ENCODE measurements at places on chromosomes 11 and 22.

DNA sequence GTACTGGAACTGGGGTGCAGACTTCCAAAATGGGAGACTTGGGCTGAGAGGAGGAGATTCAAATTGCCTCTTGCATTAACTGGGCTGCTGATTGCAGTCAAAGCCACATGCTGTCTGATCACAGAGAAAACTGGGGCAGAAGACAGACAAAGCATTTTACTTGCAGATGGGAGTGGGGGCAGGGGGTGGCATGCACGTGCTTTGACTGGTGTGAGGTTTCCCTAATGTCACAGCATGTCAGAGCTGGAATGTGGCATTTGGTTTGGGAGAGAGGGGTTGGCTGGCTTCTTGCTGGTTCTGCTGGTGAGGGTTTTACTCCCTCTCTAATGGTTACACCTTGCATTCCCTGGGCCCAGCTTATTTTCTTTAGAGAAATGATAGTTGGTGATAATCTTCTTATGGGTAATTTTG lies 2.9 kb downstream of the TUB start:
- no peak for DNase-seq

- DNase-seq = no peak
Observed at GRCh38 chr11:78022397-78023396, at the start of gene KCTD14. Gene KCTD14, minus strand, starts transcription at chr11:78023276. Its CDS starts 27 bp downstream, at chr11:78023249.

- DNase-seq = no peak
Observed at GRCh38 chr11:28697920-28698827, 590.0 kb downstream of the METTL15 start.

DNA sequence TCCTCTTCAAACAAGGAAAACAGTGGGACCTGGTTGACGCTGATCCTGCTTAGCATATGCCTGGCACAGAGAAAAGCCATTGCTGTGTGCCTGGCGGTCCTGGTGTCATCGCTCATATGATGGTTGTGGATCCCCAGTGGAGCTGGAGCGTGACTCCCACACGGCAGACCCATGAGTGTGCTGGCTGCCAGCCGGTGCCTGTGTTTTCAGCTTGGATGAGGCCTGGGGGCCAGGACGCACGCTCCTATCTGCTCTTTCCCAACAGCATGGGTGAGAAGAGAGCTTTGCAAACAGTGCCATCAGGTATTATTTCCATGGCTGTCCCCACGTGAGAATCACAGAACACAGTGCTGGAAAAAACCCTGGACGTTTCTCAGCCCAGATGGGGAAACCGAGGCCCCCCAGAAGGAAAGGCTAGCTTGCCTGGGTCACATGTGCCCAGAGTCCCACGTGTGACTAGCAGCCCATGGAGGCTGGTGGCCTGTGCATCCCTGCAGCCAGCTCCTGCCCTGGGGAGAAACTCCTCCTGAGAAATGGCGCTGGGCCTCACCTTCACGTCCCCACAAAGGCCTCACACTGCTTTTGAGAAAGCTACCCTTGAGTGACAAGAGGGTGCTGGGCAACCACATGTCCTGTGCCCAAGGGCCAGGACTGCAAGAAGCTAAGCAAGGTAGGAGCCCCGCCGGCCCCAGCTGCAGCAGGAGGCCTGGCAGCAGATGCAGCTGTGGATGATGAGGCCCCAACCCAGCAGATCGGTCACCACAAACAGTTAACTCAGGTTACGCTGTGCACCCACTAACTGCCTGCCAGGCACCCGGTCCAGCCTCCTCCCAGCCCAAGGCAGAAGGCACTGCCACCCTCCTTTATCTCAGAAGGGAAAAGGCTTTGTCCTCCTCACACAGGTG lies 4.2 kb downstream of the CDKN1C start:
- DNase-seq = no peak

- no peak for DNase-seq
Observed at GRCh38 chr11:64721359-64721699, 1.7 kb downstream of the NRXN2 start.

DNA sequence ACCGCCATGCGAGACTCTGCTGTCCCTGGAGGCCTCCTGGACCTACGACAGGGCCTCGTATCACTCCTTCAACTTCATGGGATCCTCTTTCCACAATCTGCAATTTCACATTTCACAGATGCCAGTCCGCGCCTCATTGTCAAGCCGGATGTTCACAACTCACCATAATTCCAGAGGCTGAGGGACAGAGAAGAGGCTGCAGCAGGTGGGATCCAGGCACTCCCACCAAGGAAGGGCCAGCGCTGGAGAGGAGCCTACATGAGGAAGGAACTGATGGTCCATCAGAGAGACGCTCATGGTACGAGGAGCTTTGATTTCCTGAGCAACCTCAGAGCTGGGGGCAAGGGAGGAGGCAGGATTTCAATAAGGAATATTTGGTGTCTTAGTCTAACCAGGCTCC lies 495.0 kb downstream of the BRD1 start:
- DNase-seq = no peak

- no peak for DNase-seq
Observed at GRCh38 chr11:112965656-112966055, 4.4 kb downstream of the NCAM1 start.

DNA sequence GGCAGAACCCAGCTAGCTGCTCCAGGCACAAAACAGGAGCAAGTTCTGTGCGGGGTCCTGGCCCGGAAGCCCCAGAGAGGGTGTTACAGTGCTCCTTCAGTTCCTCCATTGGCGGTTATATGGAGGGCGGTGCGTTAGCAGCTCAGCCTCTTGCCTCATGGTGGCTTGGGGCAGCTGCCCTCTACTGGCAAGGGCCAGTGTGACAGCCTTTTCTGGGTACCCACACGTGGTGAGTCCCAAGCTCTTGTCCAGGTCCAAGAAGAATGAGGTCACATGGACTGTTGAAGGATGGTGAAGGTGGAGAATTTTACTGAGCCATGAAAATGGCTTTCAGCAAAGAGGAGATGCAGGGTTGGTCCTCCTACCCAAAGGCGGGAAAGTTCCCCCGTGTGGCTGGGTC lies 100.5 kb downstream of the WT1 start:
- DNase-seq = no peak

- DNase-seq = no peak
Observed at GRCh38 chr11:39288011-39288410, 2171.4 kb downstream of the LRRC4C start.

DNA sequence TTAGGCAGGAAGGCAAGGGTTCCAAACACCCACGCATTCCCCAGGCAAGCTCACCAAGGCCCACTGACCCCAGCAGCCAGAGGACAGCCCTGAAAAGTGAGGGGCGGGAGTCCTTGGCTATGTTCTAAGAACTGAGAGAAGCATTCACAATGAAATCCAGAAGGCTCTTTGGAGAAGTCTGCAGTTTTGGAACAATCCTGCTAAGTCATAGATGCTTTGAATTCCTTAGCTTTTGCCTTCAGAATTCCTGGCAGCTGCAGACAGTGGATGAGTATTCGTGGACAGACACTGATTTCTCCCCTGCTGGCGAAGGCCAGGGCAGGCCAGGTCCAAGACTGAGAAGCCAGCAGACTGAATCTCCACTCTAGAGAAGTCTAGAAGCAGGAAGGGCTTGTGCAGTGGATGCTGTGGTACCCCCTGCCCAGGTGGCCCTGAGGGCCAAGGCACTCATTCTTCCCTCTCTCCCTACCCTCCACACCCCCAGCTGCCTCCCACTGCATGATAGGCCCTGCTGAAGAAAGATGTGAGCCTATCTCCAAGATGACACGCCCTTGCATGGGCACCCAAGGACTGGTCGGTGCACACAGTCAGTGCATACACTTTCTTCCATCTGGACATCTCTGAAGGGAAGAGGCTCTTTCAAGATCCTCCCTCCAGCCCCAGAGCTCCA lies 133.2 kb upstream of the TEAD1 start:
- no peak for DNase-seq
